ENCODE measurements at places on chromosomes 6 and 20.

DNA sequence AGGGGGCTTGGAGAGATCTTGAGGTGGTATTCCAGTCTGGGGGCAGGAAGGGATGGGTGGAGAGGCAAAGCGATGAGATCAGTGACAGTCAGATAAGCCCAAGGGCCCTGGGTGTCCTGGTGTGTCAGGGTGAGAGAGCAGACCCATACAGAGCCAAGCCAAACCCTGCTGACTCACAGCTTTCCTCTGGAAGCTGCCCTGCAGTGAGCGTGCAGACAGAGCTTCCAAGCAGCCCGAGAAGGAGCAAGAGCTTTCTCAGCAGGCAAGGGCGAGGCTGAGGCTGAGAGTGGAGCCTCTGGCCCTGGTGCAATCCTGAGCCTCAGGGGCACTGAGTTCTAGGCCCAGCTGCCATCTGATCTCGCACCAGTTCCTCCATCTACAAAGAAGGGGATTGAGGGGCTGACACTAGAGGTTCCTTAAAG, 91.1 kb upstream of the HIVEP1 start:
- DNase-seq = peak; percentile 37

DNA sequence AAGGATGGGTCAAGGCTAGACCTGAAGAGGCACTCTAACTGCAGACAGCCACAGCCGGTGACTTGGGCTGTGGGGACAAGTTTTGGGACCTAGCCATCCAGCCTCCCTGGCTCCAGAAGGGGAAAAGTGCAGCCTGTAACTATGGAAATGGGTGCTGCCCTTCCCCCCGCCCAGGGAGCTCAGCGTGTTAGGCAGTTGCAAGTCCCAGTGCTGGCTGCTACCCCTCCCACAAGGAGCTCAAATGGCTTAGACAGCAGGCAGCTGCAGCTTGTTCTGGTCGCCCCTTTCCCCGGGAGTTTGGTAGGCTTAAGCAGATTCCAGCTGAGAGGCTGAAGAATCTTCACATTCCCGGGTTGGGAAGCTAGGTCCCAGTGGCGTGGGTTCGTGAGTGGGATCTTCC, 162.6 kb downstream of the FAM83B start:
- no peak for DNase-seq

GRCh38 chr6:81682235-81682795, 70.2 kb downstream of the TENT5A start:
- DNase-seq = no peak

DNA sequence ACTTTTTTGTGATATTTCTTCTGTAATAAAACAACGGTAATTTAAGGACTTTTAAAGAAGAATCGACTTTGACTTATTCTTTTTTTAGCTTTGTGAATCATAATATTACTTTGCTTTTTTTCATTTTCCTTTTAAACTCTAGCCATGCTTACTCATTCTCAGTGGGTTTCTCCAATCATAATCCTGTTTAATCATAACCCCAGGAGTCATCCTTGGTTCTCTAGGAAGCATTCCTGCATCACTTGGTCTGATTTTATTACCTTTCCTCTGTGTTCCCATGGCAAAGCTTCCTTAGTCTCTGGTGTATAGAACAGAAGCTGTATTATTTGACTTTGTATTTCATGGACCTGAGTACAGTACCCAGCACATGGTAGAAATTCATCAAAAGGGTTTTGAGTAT, 223.5 kb downstream of the CDKAL1 start:
- DNase-seq = no peak

DNA sequence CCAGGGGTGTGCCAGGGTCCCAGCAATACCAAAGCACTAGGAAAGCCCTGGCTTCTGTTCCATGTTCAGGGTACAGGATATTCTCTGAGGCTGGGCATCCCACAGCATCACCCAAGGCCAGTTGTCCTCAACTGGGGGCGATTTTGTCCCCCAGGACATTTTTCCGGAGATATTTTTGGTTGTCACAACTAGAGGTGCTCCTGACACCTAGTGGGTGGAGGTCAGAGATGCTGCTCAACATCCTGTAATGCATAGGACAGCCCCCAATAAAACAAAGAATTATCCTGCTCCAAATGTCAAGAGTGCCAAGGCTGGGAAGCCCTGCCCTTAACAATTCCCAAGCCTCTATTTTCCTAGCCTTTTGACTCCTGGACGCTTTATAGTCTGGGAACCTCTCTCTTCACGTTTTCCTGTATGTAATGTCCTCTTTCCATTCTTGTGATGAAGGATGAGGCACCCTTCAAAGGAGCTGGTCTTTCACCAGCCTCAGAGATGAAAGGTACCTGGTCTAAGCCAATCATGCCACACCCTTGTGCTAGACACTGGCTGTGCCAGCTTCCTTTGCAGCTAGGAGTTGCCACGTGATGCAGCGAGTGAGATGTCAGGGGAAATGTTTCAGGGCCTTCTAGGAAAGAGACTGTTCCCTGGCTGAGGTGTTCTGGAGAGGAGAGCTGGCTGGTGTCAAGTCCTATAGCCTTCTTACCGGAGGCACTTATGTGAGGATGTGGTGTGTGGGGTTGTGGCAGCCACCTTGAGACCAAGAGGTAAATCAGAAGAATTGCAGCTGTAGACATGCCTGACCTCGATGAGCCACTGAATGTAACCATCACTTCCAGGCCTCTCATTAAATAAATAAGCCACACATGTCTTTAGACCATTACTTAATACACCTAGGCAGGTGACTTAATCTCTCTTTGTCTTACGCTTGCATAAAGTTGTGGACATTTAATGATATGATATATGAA, 23.4 kb upstream of the KCNG1 start:
- DNase-seq = no peak

DNA sequence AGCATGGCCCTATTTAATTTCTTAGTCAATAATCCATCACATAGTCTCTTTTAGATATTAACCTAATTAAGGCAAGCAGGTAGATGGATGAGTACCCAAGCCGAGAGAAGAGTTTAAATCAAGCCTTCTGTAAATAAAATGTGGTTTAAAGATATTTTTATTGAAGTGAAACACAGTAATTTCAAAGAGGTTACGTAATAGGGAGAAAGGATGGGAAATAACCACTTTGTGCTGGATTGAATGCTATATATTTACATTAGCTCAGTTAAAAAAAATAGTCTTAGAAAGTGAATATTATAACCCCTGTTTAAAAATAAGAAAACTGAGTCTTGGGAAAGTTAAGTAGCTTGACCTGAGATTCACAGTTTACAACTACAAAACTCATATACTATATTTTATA, 37.0 kb upstream of the FOXO3 start:
- DNase-seq = no peak

DNA sequence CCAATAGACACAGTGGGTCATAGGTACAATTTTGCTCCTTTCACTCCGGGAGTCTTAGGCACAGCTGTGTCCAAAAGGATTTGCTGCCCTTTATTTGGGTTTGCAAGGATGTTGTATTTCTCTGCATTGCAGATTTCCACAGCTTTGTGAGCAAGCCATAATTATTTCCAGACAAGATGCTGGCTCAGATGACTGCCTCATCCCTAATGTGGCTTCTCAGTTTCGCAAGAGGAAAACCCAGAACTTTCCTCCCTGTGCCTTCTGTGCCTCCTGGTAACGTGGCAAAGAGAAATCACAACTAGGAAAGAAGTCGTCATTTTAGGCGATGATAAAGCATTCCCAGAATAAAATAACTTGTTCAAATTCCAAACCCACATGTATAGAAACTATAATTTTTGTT, 33.7 kb downstream of the FAM50B start:
- DNase-seq = no peak

DNA sequence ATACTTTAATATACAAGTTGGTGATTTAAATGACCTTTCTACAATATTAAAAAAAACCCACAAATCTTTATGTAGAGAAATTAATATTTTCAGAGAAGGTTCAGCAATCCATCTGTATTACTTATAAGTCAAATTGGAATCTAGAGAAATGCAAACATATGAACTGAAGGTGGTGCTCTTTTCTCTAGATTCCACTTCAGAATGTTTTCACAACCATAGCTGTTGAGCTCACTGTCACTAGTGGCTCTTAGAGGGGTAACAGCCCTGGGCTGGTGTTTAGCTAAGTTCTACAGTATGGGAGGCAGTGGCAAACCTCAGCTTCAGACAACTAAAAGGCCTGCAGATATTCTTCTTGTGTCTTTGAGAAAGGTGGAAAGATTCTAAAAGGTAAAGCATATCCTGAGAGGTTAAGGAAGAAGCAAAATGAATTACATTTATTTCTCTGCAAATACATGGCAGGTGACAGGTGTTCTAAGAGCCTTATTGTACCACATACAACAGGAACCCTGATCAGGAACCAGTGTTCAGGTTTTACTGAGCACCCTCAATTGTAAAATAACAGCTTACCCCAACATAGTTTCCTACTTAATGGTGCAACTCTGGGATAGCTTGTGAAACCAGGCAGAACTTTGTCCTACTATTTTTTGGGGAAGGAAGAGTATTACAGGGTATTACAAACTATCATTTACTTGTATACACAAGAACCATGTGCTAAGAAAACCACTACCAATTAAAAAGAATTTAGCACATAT, 56.6 kb upstream of the SAMHD1 start:
- no peak for DNase-seq

- DNase-seq = no peak
Measured at GRCh38 chr6:127466416-127466815, 7.2 kb upstream of the KIAA0408 start.

DNA sequence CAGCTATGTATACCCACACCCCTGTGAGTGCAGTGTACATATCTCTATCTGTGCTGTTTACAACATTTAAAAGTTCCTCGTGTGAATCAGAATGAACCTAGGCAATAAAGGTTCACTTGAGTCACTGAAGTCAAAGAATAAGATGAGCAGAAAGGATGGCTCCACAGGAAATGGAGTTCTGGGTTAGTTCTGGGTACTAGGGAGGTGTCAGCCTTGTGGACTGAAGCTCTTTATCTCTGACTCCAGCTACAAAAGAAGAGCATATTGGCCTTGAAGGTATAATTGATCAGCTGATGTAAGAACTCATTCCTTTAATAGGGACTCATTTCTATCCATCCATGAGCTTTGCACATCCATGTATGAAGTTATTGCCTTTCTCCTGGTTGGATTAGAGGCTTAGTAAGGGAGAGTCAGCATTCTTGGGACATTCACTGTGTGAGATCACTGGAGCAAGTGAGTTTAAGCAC, 73.9 kb upstream of the BACH2 start:
- no peak for DNase-seq

DNA sequence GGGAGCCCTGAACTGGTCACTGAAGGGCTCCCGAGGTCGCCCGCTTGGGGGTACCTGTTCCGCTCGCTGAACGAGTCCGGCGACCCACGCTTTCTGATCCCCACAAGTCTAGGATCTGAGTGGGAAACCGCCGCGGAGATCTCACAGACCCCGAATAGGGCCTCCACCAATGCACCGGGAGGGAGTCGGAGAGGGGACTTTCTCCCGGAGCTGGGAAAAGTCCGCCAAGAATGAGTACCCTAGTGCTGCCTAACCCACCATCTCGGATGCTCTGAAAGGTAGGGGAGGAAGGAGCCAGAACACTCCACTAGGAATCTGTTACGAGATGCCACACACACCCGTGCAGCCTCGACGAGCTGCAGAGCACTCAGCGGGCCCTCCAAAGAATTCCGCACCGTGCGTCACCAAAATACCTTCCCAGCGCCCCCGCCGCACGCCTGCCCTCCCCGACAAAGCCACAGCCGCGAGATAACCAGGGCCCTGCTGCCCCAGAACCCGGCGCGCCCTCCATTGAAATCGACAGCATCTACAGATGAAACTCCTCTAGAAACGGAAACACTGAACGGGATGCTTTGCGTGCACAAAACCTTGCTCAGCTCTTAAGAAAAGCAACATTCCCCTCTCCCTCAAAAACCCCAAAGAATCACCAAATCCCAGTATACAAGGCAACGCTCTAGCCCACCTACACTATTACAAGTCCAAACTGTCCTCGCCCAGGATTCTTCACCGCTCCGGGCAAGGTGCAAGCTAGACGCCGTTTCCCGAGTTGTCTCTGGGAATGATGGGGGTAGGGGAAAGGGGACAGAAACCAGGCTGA, 686 bp downstream of the COL12A1 start:
- no peak for DNase-seq

GRCh38 chr6:90454836-90455427, 131.9 kb downstream of the MAP3K7 start:
- DNase-seq = no peak

- no peak for DNase-seq
Measured at GRCh38 chr6:161511447-161512095, 237.7 kb upstream of the AGPAT4 start.

- no peak for DNase-seq
Measured at GRCh38 chr6:34516391-34517324, 39.5 kb downstream of the SPDEF start.

- no peak for DNase-seq
Measured at GRCh38 chr20:37711001-37711400, 17.2 kb downstream of the CTNNBL1 start.

DNA sequence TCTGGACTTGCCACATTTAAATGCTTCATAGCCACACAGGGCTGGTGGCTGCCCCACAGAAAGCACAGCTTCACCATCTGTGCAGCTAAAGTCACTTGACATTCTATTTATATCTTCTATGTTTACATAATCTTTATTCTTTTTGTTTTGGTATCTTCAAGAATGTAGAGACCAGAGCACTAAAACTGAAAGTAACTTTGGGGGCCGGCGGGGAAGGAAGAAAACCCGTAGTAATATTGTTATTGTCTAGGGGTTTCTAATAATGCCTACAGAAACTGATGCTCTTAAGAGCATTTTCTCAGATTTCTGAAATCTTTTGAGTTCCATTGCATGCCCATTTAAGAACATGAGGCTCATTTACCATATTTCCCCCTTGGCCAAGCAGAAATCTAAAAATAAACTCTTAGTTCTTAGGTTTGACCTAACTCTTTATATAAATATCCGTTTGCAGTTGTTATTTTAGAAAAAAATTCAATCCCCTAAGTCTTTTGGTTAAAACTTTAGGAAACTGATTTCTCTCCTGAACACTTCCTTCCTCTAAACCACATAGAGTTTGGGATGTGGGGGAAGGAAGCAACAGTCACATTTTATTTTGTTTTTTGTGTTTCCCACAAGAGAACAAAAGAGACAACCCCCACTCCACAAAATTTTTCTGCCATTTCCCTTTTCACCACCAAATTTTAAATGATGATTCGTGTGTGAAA, 207.6 kb downstream of the OGFRL1 start:
- no peak for DNase-seq

- DNase-seq = no peak
Measured at GRCh38 chr6:35754452-35755277, 17.8 kb downstream of the ARMC12 start.

DNA sequence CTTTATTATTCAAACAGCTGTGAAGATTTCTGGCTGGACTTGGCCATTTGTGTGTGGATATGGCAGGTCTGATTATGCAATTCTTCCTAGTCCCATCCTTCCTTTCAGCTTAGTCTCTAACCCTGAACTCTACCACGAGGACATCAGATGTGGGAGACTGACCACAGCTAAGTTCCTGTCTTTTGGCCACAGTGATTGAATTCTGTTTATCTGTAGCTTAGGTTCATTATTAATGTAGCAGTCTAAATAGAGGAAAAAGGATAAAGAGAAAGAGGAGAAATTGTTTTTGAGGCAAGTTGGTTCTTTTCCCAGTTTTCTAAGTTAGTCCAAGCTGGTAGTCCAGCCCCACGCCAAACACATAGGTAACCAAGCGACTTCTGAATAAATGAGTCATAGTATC, 598.9 kb downstream of the RFPL4B start:
- DNase-seq = no peak

Measured in ascending aorta (tissue), 2 donors.